GM04504 (cell line): ENCODE measurements at places on chromosomes 7 and 10.
A peak's percentile ranks its signal among the peaks of the same experiment; 100 is the strongest.

- DNase-seq, result peak; percentile 3
Measured at GRCh38 chr7:123120286-123120685, 79.5 kb downstream of the SLC13A1 start.

GRCh38 chr10:128031216-128031615, 95.0 kb downstream of the MKI67 start:
- DNase-seq, result no peak

GRCh38 chr7:54932818-54933543, 85.8 kb upstream of the EGFR start:
- DNase-seq, result no peak

DNA sequence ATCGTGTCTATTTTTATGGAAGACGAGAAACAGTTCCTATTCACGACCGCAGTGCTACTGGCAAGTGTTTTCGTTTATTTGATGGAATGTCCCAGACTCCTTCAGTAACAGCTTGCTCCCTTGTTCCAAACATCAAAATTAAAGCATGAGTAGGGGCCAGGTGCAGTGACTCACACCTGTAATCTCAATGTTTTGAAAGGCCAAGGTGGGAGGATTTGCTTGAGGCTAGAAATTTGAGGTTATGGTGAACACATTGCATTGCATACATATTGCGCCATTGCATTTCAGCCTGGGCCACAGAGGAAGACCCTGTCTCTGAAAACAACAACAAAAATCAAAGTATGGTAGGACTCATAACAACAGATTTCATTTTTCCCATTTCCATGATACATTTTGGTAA, 22.8 kb downstream of the PTTG1IP2 start:
- DNase-seq, result no peak

DNA sequence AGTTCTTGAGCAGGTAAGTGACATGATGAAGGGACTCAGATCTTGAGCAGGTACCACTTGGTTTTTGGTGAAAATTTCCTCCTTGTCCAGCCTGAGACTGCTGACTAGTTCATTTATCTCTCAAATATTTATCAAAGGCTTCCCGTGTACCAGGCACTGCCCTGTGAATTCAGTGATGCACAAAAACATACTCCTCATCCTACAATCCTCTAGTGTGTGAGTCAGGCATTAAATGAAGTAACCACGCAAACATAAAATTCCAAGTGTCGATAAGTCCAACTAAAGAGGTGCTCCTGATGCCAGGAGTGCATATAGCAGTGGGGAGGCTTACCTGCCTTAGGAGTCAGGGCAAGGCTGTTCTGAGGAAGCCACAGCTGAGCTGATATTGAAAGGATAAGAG, 41.5 kb upstream of the LBX1 start:
- no peak for DNase-seq

- no peak for DNase-seq
Measured at GRCh38 chr10:9707216-9707615, 1310.5 kb upstream of the CELF2 start.

GRCh38 chr7:54874804-54875203, 115.8 kb upstream of the SEC61G start:
- no peak for DNase-seq

GRCh38 chr7:119919986-119920385, 353.0 kb upstream of the KCND2 start:
- no peak for DNase-seq

- DNase-seq, result no peak
Measured at GRCh38 chr7:128939075-128939860, 1.5 kb downstream of the IRF5 start.

GRCh38 chr10:6321880-6322279, 119.1 kb downstream of the PFKFB3 start:
- peak; percentile 26 for DNase-seq

- no peak for DNase-seq
Measured at GRCh38 chr10:44830022-44830421, 81.1 kb upstream of the TMEM72 start.

DNA sequence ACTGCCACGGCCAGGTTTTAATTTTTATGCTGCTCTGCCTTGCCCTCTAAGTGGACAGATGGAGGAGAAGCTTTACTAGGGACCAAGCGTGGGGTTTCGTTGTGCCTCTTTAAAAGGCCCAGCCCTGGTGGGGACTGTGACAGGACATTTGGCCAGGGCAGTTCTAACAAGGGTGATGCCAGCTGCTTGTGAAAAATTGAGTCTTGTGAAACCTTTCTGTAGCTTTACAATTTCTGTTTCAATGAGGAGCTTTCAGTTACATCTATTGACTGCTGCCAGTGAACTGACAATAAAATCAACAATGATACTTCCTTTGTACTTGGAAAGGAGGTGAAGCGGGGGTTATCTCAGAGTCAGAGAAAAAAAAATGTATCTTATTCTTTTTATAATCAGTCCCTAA, 233.1 kb upstream of the CSTF2T start:
- no peak for DNase-seq

DNA sequence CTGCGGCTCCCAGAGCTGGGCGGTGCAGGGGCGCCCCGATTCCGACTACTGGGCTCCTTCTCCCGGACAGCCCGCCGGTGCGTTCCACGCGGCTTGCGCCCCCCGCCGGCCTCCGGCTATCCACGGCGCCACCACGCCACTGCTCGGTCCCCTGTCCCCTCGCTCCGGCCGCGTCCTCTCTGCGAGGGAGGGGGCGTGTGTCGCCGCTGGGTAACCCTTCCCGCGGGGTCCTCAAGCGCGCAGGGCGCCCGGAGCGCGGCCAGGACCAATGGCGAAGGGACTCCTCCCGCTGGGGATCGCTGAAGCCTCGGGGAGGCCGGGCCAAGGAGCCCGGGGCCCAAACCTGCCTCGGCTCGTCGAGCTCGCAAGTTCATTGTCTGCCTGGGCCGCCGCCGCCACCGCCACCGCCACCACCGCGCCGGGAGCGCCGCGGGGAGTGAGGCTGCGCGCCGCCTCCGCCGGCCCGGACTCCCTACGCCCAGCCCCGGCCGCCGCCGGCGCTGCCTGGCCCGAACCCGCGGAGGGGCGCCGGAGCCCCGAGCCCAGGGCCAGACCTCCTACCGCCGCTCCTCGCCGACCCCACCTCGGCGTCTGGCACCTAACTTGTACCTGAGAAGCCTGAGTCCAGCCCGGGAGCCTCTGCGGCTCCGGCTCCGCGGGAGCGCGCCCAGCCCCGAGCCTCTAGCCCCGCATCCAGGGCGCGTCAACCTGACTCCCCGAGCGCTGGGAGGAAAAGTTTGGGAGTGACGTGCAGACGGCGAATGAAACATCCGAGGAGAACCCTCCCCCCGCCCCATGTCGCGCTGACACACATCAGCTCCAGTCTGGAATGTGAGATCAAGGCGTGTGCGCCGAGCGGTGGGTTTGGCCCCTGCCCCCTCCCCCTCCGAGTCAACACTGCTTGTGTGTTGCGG, at the start of gene CHST15:
Gene CHST15, minus strand, starts transcription at position 739 of the 914 bp plus-strand sequence. CDS start 47,386 bp downstream, outside the sequence.
- no peak for DNase-seq

- DNase-seq, result no peak
Measured at GRCh38 chr7:2151801-2152612, 80.7 kb downstream of the MAD1L1 start.

- no peak for DNase-seq
Measured at GRCh38 chr10:70491614-70492013, 13.0 kb downstream of the PALD1 start.

GRCh38 chr10:112755446-112756234, 194.4 kb upstream of the TCF7L2 start:
- no peak for DNase-seq

DNA sequence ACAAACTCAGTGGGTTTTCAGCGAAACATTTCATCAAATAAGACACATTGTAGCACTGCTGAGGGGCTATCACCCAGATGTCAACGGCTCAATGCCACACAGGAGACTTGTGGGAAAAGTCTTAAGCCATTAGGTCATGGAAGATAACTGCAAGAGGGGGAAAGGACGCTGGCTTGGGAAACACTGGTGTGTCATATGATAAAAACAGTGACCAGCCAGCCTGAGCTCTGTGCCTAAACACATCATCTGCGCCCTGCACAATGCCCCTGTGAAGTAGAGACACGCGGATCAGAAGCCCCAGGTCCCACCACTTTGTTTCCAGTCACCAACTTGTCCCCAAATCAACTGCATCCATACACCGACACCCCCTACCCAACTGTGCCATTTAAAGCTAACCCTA, 116.7 kb downstream of the TNS3 start:
- no peak for DNase-seq

DNA sequence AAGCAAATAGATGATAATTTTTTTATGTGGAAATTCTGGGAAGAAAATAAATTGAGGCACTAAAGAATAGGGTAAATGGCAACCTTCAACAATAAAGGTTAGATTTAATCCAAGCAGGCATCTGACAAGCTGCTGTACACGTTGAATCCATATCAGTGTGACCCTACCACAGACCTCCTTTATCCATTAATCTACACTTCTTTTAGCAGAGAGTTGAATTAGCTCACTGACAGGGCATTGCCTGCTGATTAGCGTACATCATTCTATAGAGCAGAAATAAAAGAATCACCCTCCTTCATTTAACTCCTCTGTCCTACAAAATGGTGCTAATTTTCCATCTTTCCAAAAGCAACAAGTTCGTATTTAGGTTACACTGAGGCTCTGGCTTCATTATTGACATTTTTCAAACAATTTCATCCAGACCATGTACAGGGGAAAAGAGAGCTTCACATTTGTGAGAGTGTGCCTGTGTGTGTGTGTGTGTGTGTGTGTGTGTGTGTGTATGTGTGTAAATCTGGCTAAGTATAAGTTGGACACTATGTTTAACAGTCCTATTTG, 356.0 kb downstream of the TFEC start:
- no peak for DNase-seq

DNA sequence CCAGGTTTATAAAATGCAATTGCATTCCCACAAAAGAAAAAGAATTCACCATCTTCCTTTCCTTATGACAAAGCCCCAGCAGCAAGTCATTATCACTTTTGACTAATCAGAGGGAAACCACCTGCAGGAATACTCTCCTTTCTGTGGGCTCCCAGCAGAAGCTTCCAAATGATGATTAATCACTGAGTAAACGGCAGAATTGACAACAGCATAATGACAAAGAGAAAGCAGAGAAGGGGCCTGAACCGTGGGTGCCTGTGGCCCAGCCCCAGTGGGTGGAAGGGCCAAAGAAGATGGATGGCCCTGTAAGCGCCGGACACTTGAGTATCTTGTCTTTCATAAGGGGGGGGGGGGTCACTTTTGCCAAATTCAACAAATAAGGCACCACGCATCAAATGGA, 152.4 kb upstream of the NRBF2 start:
- DNase-seq, result no peak

- DNase-seq, result no peak
Measured at GRCh38 chr7:74656441-74656836, 1.1 kb upstream of the GTF2I start.

DNA sequence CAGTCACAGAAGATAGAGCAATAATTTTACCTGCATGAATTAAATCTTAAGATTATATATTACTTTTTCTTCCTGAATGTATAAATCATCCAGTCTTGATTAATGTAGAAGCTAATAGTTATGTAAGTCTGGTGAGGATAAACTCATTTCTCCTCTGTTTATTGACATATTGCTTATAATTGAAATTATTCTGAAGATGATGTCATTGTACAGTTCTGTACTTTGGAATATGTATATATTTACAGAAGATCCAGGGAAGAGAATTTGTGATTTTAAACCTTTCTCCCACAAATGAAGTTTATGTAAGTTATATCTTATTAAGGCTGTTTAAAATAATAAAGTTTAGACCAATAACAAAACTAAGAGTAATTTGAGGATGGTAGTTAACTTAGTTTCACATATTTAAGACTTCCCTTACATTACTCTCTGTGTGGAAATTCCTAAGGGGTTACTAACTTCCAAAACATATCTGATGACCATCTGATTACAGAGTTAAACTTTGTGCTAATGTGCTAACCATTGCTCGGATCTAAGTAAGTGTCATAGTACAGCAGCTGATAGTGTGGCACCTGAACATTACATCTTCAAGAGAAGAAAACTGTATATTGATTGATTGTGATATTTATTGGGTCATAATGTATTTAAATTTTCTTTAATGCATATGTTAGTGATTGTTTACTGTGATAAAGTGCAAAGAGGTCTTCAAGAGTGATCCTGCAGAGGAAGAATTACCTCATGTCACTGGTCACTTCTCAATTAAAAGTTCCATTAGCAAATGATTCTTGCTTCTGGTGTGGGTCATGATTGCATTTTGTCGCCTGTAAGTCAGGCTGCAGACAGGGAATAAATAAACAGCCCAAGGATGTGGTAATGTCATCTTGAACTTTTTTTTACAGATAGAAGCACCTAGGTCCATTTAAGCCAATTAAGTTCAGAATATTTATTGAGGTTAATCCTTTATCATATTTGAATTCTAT, 96.9 kb downstream of the UBE3C start:
- DNase-seq, result peak; percentile 10

DNA sequence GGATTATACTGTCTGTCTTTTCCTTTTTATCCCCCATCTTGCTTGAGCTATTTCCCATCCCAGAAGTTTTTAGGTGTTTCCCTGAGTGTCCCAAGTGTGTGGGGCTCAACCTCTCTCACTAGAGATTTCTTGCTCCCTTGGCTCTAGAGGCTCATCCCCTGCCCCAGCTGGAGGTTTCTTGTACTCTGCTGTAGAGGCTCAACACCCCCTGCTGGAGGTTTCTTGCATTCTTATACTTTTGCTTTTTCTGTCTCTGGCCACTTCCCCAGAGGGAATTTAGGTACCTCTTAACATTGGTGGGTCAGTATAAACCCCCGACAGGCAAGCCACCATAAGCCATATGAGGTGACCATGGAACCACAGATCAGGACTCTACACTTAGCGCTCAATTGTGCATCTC, 114.2 kb upstream of the FAM3C start:
- DNase-seq, result no peak

DNA sequence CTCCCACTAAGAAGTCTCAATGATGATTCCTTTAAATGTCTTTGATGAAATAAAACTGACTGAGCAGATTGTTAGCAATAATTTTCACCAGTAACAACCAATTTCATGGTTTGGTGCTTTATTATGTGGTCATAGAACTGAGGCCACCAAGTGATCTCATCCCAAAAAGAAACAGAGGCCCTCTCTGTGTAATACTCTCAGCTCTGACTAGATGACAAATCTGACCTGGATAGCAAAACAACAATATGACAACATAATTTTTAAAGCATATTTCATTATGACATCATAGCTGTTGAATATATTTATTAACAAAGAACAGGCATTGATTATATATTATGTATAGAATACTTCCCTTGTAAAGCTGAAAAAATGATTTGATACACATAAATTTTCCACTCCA, 5.9 kb downstream of the SEMA3E start:
- no peak for DNase-seq

- no peak for DNase-seq
Measured at GRCh38 chr10:130177250-130177649, 41.1 kb downstream of the GLRX3 start.

DNA sequence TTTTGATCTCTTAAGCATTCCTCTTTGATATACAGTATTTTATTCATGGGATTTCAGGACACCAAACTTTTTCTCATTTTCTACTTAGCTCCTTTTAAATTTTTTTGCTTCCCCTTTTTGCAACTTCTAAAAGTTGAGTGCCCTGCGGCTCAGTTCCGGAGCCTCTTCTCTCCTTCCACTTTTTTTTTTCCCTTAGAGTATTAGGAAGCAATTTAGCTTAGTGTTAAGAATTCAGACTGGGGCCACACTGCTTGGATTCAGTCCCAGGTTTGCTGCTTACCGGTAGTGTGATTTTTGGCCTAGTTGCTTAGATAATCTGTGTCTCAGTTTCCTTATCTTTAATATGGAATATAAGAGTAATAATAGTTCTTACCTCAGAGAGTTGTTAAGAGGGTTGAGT, 3.4 kb downstream of the STAM start:
- DNase-seq, result no peak

- DNase-seq, result no peak
Measured at GRCh38 chr10:79465341-79465740, 19.9 kb upstream of the ZCCHC24 start.
